ENCODE measurements at places on chromosomes 16 and 17.
A peak's percentile ranks its signal among the peaks of the same experiment; 100 is the strongest.

GRCh38 chr16:87789437-87790291, 23.9 kb upstream of the KLHDC4 start:
- no peak for DNase-seq

GRCh38 chr17:81821603-81822311, 11.3 kb downstream of the MCRIP1 start:
- DNase-seq: no peak

DNA sequence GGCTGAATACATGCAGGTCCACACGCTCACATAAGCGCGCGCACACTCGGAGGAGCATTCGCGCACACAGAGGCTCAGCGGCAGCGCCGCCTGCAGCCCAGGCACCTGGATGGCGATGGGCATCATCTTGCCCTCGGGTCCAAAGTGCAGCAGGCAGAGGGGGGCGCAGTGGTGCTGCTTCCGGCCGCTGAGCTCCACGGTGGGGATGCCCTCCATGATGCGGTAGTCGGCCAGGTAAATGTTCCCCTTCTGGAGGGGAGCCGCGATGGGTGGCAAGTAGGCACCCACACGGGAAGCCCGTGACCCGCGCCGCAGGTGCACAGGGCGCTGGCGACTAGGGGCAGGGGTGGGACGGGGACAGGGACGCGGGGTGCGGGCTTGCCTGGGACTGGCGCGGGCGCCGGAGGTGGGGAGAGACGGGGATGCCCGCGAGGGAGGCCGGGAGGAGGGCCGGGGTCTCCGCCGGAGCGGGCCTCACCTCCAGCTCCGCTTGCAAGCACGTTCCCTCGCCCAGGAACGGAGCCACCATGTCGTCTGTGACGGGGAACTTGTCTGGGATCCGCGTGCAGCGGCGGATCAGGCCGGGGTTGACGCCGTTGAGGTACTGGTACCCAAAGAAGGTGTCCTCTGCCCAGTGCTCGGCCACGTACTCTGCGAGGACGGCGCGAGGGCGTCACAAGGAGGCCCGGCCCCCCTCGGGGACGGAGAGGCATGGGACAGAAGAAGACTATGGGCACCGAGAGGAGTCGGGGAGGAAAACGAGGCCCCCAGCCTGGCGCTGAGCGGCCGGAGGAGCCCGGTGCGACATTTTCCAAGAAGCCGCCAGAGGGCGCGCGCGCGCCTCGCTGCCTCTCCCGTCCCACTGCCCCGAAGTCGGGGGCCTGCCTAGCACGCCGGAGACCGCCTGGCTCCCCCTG, 8.0 kb downstream of the ALOX12B start:
- DNase-seq: no peak

GRCh38 chr16:70470927-70471341, 16.5 kb downstream of the FCSK start:
- no peak for DNase-seq

- DNase-seq: no peak
Measured at GRCh38 chr16:73166441-73166851, 118.5 kb upstream of the ZFHX3 start.

DNA sequence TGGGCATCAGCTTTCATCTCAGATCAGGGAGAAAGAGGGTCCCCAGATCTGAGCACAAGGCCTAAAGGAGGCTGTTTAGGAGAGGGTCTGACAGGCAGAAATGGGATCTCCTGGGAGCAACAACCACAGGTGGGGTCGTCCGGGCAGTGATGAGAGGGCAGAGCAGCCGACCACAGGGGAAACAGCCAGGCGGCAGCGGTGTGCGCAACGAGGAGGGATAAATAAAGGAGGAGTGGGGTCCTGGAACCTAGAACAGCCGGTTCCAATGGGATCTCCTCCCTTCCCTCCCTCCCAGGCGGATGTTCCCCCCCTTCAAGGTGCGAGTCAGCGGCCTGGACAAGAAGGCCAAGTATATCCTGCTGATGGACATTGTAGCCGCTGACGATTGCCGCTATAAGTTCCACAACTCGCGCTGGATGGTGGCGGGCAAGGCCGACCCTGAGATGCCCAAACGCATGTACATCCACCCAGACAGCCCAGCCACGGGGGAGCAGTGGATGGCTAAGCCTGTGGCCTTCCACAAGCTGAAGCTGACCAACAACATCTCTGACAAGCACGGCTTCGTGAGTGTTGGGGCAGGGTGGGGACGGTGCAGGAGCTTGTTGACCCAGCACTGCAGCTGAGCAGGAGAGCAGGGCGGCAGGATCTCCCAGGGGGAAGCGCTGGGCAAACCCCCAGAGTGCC, 1.9 kb downstream of the TBX2 start:
- DNase-seq: no peak

- DNase-seq: no peak
Measured at GRCh38 chr17:53227514-53227913, 595.2 kb upstream of the KIF2B start.

- DNase-seq: no peak
Measured at GRCh38 chr17:1229900-1230501, 40.2 kb upstream of the BHLHA9 start.

- DNase-seq: peak; percentile 55
Measured at GRCh38 chr17:50604513-50604912, 30.2 kb upstream of the ABCC3 start.
